ENCODE measurements at places on chromosomes 1 and 21. TPM values are rescaled to one million over a fixed set of nuclear protein-coding genes. Genes with fewer than 3 reads are reported as not detected.

GRCh38 chr1:76494807-76495206 lies 372.5 kb upstream of the ST6GALNAC5 start:
- no peak for DNase-seq

DNA sequence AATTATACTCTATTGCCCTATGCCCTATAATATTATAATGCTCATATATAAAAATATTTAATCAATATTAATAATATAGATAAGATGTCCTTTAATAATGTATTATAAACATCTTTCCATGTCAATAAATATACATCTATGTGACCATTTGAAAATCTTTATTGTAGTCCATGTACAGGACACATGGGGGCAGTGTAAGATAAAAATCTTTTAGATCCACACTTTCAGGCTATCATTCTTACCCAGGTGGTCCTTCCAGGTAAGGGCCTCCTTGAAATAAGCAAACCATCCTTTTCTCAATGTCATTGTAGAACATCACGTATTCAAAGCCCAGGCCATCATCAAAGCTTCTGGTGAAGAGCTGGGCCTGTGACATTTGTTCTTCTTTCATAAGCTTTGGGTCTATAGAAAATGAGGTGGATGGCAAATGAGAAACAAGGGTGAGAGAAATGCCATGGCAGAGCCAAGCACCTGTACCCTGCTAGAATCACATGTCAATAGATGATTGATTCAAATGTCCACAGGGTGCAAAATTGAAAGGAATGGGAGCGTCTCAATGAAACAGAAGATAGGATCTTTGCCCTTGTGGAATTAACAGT lies 20.2 kb downstream of the THEM4 start:
- DNase-seq: no peak

DNA sequence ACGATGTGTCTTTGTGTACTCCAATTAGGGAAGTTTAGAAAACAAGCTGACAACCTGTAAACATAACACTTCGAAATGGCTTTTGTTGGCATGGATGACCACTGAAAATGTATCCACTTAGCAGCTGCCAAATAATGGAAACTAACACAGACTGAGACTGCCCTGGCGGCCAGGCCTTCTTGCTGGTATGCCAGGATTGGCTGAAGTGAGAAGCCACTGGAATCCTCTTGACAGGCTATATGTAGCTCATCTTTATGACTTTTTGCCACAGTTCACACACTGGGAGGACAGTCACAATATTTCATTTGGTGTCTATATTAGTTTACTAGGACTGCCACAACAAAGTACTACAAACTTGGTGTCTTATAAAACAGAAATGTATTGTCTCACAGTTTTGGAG lies 12.9 kb upstream of the CTBS start:
- DNase-seq: no peak

DNA sequence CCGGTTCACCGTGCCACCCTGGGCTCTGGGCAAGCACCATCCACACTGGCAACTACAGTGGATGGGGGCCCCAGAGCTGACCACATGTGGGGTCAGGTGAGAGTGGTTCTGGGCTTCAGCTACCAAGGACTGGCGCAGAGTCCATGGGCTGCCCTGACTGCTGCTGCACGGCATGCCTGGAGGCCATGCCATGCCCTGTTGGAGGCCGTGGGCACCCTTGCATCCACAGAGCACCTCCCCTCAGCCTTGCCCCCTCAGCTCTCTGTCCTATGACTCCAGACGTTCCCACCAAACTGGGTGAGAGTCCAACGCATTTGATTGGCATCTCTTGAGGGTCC lies 15.5 kb downstream of the MORN1 start:
- no peak for DNase-seq

DNA sequence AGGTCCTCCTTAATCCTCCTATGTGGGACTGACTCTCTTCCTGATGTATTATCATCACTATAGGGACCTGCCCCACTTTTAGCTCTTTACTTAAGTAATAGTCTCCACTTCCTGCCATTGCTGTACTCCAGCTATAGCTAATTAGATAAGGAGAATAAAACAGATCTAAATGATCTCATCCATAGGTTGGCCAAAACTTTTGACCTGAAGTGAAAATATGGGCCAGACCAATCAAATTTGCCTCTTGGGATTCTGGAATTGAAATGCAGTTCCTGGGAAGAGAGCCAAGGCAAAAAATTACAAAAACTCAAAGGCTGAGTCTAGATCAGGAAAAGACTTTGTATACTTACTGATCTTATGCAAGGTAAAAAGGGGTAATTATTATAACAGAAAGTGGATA lies 36.1 kb upstream of the PDE4B start:
- no peak for DNase-seq

DNA sequence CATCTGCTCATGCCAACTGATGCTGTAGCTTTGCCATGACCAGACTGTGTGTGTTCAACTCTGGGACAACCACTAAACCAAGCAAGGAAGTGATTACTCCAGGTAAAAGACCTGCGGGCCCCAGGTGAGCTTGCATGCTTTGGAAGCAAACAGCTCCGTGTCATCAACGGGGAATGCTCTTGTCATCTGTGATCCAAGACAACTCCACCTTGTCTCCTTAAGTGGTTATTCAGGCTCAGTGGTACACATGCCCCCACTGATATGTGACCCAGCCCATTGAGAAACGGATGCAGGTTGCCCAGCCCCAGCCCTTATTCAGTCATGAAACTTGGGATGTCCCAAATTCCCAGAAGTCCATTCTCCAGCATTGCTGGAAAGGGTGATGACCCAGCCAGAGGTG lies 89.0 kb downstream of the TIAM1 start:
- no peak for DNase-seq

- no peak for DNase-seq
Measured at GRCh38 chr1:244288663-244289062, 163.0 kb downstream of the ADSS2 start.

GRCh38 chr21:41874611-41875010 lies 4.5 kb downstream of the PRDM15 start:
- no peak for DNase-seq

- DNase-seq: no peak
Measured at GRCh38 chr1:34884961-34885360, 25.4 kb upstream of the SMIM12 start.

GRCh38 chr1:41870076-41870562 lies 48.6 kb downstream of the HIVEP3 start:
- no peak for DNase-seq

The FAM3B gene
- total RNA-seq: 0.80 TPM

The FOXD3 gene
- total RNA-seq: 49.9 TPM

The PPFIA4 gene
- 3.1 TPM for total RNA-seq

The HUNK gene
- total RNA-seq: 0.53 TPM

The TMCC2 gene
- total RNA-seq: 14.8 TPM

The SPOCD1 gene
- total RNA-seq: 1.3 TPM

The PRAMEF27 gene
- total RNA-seq: not detected

The C1orf141 gene
- not detected for total RNA-seq
